Renal cortex interstitium (tissue), 15 donors: ENCODE measurements at places on chromosomes 2 and 18. TPM values are rescaled to one million over a fixed set of nuclear protein-coding genes. Genes with fewer than 3 reads are reported as not detected.
A peak's percentile ranks its signal among the peaks of the same experiment; 100 is the strongest.

GRCh38 chr2:136310005-136310495 lies 192.1 kb upstream of the CXCR4 start:
- no peak for DNase-seq

GRCh38 chr18:61847164-61847791 lies 45.5 kb downstream of the RNF152 start:
- DNase-seq: no peak

- DNase-seq: peak; percentile 13
Measured at GRCh38 chr18:63844254-63844653, 43.3 kb upstream of the SERPINB2 start.

GRCh38 chr2:34545486-34546136 lies 946.5 kb upstream of the FAM98A start:
- DNase-seq: no peak

DNA sequence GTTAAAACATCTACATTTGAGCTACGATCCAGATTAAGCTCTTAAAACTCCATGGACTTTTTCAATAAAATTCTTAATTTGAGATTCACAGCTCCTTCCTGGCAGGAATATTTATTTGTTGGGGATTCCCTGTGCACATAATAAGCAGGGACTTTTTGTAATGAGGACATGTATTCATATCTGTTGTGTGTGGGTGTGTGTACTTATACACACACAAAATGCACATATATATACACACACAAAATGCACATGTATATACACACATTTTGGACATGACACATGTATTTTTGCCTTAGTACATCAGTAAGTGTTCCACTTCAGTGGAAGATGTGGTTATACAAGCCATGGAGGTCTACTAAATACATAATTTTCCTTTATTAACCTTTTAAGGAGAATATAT lies 1131.1 kb upstream of the CDH2 start:
- no peak for DNase-seq

- DNase-seq: no peak
Measured at GRCh38 chr2:127118038-127118437, 11.1 kb upstream of the BIN1 start.

GRCh38 chr2:233993461-233993860 lies 57.0 kb upstream of the SPP2 start:
- DNase-seq: no peak

- DNase-seq: no peak
Measured at GRCh38 chr2:31331156-31331555, 83.4 kb downstream of the XDH start.

DNA sequence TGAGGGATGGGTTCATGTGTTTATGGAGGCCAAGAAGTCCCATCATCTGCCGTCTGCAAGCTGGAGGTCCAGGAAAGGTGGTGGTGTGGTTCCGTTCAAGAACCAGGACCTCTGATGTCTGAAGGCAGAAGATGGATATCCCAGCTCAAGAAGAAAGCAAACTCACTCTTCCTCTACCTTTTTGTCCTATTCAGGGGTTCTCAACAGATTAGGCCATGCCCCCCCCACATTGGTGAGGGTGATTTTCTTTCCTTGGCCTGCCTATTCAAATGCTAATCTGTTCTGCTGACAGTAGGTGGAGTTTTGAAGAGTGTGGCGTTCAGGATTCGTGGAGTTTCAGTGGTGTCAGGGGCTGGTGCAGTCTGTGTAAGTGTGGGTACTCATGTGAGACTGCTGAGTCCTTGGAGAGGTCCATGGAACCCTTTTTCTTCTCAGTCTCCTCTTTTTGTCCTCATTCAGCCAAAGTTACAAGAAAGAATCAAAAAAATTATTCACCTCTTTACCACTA lies 5.9 kb downstream of the MSL3B start:
- no peak for DNase-seq

DNA sequence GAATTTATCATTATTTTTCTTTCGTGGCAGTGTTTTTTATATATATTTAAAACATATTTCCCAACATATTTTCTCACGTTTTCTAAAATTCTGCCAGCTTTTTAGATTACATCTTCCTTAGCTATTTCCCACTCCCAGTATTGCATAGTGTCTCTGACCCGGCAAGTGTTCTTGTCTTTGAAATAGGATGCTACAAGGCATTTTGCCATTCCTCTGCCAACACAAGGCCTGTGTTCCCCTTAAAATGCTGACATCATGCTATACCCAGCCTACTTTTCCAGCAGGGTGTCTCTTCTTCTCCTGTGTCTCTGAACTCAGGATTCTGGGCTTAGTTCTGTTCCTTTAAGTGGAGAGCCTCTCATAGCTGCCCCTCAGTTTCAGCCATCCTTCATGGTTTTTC lies 115.2 kb downstream of the DIS3L2 start:
- DNase-seq: no peak

DNA sequence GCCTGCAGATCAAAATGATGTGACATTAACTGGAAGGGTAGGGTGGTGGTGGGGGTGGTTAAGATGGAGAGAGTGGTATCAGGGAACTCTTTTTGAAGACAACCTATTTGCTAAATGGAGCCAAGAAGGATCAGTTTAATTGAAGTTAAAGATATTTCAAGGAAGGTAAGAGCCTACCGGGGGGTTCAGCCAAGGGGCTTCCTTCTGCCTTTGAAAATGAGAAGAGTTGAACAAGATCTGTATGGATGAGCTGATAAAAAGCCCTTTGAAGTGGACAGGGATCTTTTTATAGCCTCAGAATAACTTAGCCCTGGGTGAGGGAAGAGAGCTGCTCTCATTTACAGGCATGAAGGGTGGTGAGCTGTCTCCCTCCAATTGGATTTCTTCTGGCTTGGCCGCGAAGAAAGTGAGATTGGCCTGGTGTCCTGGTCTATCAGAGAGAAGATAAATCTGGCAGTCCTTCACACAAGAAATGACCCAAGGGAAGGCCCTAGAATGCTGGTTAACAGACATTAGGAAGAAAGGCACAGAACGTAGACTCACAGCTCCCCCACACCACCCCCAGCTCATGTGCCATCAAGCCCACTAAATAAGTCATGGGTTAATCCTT lies 439.8 kb downstream of the TNS1 start:
- no peak for DNase-seq

- no peak for DNase-seq
Measured at GRCh38 chr2:71067567-71068217, 756 bp upstream of the NAGK start.

- no peak for DNase-seq
Measured at GRCh38 chr2:178530131-178530530, 49.9 kb downstream of the PLEKHA3 start.

DNA sequence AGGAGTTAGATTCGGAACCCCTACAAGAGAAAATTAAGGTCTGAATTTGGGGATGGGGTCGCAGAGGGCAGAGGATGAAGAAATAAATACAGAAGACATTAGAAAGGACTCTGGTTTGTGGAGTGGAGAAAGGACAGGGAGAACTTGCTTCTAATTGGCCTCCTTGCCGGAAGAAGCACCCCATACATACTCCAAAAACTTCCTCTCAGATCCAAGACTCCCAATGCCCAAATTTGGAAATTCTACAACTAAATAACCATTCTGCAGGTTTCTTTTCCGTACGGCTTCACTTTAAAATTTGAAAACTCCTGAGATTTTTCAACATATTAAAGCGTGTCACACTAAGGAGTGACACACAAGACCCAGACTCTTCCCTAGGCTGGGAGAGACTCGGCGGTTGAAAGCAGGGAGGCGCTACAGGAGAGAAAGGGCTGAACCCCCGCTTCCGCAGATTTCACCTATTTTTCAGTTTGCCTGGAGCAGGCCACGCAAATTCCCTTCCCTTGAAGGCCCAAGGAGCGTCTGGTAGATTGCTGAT lies 478 bp downstream of the CLHC1 start:
- DNase-seq: no peak

DNA sequence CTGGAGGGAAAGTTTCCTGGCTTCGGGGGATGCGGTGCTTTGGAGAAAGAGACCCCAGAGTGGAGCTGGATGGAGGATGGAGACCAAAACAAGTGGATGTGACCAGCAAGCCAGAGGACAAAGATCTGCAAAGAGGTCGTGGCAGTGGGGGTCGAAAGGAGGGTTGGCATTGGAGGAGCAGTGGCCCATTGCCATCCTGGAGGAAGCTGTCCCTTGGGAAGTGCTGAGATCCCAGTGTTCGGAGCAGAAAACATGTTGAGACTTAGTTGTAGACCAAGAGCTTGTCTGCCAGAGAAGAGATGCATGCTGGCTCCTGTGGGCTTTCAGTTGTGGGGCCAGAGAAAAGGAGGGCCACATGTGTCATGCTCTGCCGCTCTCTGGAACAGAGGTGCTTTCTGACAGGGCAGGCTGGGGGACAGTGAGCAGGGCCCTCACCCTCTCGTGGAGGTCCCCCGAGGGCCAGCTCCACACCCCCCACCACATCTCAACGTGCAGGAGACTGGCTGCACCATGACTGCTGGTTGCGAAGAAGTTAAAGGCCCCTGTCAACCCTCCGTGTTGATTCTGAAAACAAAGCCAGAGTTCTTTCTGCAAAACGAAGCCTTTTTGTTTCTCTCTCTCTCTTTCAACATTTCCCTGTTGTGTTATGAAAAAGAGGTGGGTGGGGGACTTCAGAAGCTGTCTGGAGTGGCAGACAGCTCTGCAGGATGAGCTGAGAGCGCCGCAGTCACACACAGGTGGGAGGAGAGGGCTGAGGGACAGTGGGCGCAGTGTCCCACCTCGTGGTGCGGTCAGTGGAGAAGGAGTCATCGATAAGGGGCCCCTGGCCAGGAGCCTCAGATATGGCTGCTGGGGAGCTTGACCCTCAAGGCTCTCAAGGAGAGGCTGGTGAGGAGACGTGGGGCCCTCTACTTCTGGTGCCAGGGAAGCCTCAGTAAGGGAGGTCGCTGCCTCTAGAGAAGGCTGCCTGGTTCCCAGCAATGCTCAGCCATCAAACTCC lies 77.6 kb upstream of the BCL2L11 start:
- DNase-seq: no peak

DNA sequence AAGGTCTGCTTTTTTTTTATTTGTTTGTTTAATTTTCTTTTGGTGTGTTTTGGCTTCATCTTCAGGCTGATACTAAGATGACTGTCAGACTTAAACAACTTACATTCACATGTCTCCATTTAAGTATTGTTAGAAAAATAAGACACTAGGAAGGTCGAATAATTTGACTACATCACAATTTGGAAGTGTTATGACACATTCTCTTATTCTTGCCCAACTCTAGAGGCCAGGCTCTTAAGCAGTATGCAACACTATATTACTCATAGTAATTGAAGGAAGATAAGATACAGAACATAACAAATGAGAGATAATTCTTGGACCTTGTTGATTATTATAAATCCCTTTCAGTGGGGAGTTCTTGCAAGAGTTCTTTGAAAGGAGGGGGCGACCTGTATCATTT lies 295.3 kb upstream of the COL3A1 start:
- no peak for DNase-seq

- DNase-seq: no peak
Measured at GRCh38 chr2:235217846-235218245, 266.0 kb downstream of the SH3BP4 start.

DNA sequence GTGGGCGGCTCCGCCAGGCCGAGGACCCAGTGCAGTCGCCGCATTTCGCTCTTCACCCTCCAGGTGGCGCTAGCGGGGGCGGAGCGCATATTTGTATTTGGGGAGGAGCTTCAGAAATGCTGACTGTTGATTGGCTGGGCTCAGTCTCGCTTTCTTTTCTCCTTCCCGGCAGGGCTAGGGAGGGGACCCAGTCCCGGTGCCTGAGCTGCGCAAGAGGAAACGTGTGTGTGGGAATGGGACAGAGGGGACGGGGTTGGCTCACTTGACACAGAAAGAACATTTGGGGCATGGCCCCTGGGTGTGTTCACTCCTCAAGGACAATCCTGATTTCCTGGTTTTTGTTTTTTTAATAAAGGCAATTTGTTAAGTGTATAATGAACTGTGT lies 20.3 kb upstream of the DNMT3A start:
- peak; percentile 93 for DNase-seq

GRCh38 chr18:57801761-57802212 lies 1.3 kb downstream of the ATP8B1 start:
- DNase-seq: no peak

GRCh38 chr2:113263546-113263945 lies 15.2 kb downstream of the PAX8 start:
- no peak for DNase-seq

DNA sequence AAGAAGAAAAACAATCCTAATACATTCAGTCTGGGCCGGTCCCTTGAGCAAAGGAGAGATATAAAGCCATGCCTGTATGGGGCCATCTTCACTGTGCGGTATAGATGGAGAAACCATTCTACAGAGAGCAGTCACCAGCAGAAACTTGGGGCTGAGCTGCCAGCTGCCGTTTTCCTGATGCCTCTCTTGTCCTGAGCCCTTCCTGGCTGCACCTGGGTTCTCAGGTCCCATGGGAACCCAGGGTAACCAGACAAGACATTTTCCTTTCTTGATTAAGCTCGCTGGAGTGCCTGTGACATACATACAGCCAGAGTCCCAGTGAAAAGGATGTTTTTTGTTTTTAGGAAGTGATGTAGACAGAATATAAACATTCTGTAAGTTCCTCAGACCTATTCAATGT lies 5.3 kb upstream of the METTL21A start:
- DNase-seq: no peak

DNA sequence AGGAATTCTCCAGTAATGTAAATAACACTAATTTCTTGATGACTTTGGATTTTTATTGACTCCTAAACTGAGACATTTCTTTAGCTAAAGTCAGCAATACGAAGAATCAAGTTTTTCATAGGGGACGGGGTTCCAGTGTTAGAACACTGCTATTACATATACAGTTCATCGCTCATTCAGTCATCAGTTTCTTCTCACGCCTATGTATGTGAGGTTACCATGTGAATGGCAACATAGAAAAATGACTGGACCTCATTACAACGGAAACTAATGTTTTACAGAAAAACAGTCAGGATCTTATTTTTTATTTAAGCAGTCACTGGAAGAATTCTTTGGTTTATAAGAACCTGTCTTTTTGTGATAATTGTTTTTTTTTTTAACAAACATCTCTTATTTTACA lies 56.4 kb downstream of the THADA start:
- DNase-seq: no peak

- no peak for DNase-seq
Measured at GRCh38 chr2:105777031-105777482, 32.3 kb downstream of the NCK2 start.

SULT1C2 gene
- 54.9 TPM for polyA plus RNA-seq

RAB6C gene
- 0.82 TPM for polyA plus RNA-seq

FSIP2 gene
- polyA plus RNA-seq: 2.1 TPM

NEU2 gene
- polyA plus RNA-seq: not detected

INSIG2 gene
- 32.5 TPM for polyA plus RNA-seq

FKBP7 gene
- polyA plus RNA-seq: 49.3 TPM

HRH4 gene
- polyA plus RNA-seq: 0.10 TPM

ACVR1C gene
- polyA plus RNA-seq: 0.13 TPM

NT5C1B gene
- 1.2 TPM for polyA plus RNA-seq

SLC39A6 gene
- 72.8 TPM for polyA plus RNA-seq

EDAR gene
- 2.9 TPM for polyA plus RNA-seq

CERS6 gene
- polyA plus RNA-seq: 54.8 TPM

TRIM43 gene
- 0.20 TPM for polyA plus RNA-seq

EGR4 gene
- not detected for polyA plus RNA-seq

CCDC85A gene
- polyA plus RNA-seq: 2.0 TPM

EMILIN1 gene
- polyA plus RNA-seq: 130 TPM

CAMKMT gene
- polyA plus RNA-seq: 14.5 TPM

MCEE gene
- polyA plus RNA-seq: 26.1 TPM

C2orf15 gene
- 9.9 TPM for polyA plus RNA-seq
